ENCODE measurements at places on chromosomes 3 and 15. TPM values are rescaled to one million over a fixed set of nuclear protein-coding genes. Genes with fewer than 3 reads are reported as not detected.

DNA sequence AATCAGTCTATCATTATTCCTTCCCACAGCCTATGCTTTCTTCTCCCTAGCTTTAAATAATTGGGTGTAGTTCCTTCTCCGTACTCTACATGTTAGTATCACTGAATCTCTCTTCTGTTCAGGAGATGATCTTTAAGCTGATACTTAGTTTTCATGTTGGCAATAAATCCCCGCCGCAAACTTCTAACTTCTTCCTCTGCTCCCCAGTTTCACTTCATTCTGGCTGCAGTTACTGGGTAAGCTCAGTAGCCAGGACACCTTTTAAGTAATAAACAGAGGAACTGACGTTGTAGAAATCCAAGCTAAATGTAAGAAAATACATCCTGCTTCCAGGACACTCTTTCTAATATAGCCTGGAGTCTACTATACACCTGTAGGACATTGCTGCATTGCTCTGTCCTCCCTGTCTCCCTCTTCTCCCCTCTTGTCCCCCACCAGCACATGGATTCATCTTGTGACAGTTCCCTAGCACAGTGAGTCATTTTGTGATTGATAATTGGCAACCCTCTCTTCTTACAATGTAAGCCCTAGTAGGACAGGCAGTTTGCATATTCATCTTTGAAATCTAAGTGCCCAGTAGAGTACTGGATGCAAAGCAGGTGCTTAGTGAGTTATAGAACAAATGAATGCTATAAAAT is 598.2 kb downstream of the UNC13C start:
- DNase-seq, result no peak
- H3K27me3 ChIP-seq, result no peaks in the 10 kb centered on the region
- H3K27ac ChIP-seq, result no peak overlapping the region
- H3K4me3 ChIP-seq, result no peak overlapping the region

DNA sequence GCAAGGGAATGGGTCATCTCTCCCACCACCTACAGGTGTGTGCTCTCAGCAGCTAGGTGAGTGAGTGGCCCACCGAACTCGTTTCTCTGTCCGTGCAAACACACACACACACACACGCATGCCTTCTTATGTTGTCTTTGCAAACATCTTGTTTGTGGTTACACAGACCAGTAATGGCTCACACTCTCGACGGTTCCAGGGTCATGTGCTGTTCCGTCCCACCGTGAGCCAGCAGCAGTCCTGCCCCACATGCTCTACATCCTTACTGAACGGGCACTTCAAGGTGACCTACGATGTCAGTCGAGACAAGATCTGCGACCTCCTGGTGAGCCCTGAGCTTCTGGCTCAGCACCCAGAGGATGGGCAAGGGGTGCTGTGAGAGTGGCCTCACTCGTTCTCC is 4.3 kb downstream of the ITIH1 start:
- H3K36me3 ChIP-seq, result no peaks in the 10 kb centered on the region
- no peak overlapping the region for H3K4me3 ChIP-seq
- no peak for DNase-seq
- no peak overlapping the region for H3K27ac ChIP-seq
- H3K27me3 ChIP-seq, result peaks cover 19% of the 10 kb centered on the region

CD200 gene
- total RNA-seq, result 1.1 TPM

DNA sequence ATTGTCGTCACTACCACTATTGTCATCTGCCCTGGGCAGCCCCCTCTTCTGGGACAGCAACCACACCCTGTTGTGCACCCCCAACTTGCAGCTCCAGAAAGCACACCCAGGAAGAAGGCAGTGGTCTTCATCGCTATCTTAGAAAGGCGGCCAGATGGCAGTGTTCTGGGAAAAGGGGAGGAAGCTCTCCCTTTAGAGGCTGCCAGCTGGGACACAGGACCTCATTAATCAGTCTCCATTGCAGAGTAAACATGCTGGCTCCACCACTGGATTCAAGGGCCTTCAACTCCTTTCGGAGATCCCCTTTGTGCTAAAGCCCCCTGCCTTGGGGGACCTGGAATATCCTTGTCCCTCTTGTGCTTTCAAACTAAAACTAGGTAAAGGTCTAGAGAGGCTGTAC is 199.3 kb upstream of the LINGO1 start:
- no peak for DNase-seq
- H3K4me3 ChIP-seq, result no peak overlapping the region
- H3K36me3 ChIP-seq, result no peaks in the 10 kb centered on the region
- H3K27me3 ChIP-seq, result peaks cover 59% of the 10 kb centered on the region

- H3K4me3 ChIP-seq, result no peak overlapping the region
- H3K27me3 ChIP-seq, result no peaks in the 10 kb centered on the region
- no peak for DNase-seq
- no peak overlapping the region for H3K27ac ChIP-seq
- no peaks in the 10 kb centered on the region for H3K4me1 ChIP-seq
These were observed 168.4 kb downstream of the TUSC7 start for GRCh38 chr3:116877968-116878367.

DNA sequence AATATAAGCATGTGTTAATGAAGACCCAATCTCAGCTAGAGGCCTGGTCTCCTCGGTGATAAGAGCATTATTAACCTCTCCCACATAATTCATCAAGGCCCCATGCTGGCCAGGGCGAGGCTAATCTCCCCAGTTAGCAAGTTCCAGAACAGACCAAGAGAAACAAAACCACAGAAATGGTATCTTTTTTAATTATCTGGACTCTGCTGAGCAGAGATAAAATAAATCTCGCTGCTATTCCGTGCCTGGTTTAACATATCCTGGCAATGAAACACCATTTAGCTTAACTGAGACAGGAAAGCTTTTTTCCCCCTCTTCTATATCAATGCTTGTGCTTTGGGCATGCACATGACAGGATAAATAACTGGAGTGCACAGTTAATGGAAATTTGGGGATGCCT is 72.5 kb upstream of the ARHGEF3 start:
- peaks cover 20% of the 10 kb centered on the region for H3K4me1 ChIP-seq
- H3K4me3 ChIP-seq, result no peak overlapping the region
- DNase-seq, result no peak
- no peaks in the 10 kb centered on the region for H3K36me3 ChIP-seq

DNA sequence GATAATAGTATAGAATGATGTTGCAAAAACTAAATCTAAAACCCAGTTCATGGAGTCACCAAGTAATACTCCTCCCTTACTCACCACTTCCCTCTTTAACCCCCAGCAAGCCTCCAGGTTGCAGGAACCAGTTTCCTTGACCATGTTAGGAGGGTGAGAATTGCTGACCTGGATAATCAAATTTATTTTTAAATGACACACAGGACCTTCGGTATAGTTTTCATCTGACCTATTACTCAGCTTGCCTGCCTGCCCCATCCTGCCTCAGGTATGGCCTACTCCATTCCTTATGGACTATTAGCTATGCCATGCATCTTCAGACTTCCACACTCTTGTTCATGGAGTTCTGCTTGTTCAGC is 883 bp downstream of the RTP4 start:
- no peak for DNase-seq
- H3K4me1 ChIP-seq, result peaks cover 23% of the 10 kb centered on the region

Data from left ventricle myocardium inferior (tissue), 1 donor.